Femur (tissue), 1 donor: ENCODE measurements at places on chromosomes 4 and X.

DNA sequence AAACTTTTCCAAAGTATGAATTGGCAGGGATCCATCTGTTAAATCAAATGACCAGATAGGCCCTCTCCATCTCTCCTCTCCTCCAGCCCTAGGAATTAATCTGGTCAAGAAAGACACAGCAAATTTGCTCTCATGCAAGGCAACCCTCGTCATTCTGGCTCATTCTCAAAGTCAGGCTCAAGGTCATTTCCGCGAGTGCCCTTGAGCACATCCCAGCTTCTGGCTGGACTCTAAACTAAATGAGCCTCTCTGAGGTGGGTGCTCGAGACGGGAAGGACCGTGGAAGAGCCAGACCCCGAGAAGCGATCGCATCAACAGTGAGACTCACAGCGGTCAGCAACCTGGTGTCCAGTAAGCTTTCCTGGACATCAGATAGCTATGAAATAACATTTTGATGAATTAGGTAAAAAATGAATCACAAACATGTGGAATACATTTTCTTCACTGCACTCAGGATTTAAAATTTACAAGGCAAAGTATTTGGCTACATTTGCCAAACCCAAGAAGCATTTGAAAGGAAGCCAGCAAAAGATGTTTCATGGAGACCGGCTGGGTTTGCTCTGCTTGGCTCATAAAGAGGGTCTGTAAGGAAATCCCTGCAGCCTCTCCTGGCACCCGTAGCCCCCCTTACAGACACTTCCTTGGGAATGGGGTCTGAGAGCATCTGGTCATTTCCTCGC, 121.0 kb downstream of the ENPP6 start:
- peak; percentile 34 for DNase-seq

DNA sequence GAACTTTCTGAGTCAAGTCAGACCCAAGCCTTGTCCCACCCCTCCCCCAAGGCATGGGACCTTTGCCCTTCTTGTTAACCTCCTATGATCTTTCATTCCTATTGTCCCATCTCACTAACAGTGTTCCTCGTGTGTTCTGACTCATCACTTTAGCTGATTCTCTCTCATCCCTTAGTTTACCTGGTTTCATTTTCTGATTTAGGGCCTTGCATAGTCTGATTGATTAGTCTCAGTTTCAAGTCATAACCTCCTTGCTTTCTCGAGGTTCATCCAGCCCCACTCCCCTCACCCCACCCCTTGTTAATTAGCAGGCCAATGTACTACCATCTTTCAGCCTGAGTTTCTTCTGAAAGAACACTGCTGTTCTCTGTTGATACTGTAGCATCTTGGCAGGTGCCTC, 517.4 kb downstream of the RPA4 start:
- DNase-seq, result no peak

- DNase-seq, result no peak
These were observed 89.0 kb upstream of the C4orf50 start for GRCh38 chr4:6107114-6107791.

- no peak for DNase-seq
These were observed 5.0 kb downstream of the FRYL start for GRCh38 chr4:48774760-48775710.

- no peak for DNase-seq
These were observed 1.3 kb downstream of the SPATA18 start for GRCh38 chr4:52052475-52052780.

GRCh38 chr4:75030649-75031235, 97.8 kb downstream of the PARM1 start:
- DNase-seq, result no peak

GRCh38 chr4:137700751-137701150, 168.5 kb upstream of the PCDH18 start:
- DNase-seq, result no peak
